ENCODE measurements at places on chromosomes 6 and 20.

- no peak for DNase-seq
Measured at GRCh38 chr6:29925727-29926412, 16.5 kb upstream of the HLA-A start.

DNA sequence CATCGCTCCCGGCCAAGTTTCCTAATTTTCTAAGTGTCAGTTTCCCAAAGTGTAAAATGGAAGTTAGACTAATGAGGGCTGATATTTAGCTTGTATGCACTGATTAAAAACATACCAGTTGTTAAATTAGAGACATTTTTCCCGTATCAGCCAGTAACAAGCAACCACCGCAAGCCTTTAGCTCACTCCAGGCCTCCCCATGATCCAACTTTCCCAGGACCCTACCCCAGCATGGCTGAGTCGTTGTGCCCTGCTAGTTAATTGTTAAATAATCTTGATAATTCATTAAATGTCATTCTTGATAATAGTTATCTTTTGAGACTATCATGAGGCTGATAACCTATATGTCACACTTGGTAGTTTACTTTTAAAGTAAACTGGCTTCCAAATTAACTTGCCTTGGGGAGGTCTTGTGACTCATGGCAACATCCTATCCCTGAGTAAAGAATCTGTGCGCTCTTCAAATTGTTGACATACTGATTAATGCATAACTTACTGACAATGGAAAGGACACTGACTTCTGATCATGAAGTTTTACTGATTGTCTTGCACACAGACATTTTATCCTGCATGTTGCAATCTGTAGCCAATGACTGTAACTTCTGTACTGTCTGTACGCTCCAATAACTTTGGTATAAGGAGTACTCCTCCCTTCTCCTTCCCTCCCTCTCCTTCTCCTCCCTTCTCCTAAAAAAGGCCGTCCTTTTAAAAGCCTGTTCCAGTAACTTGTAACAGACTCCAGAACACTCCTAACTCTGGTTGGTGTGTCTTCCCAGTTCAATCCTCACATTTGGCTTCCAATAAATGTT is 6.3 kb upstream of the GTF3C6 start:
- DNase-seq, result no peak

GRCh38 chr6:25150863-25151262 is 128.3 kb upstream of the CARMIL1 start:
- no peak for DNase-seq

- DNase-seq, result no peak
Measured at GRCh38 chr6:78830805-78831204, 36.5 kb upstream of the IRAK1BP1 start.

- DNase-seq, result no peak
Measured at GRCh38 chr6:8054276-8054675, 9.9 kb downstream of the BLOC1S5 start.

DNA sequence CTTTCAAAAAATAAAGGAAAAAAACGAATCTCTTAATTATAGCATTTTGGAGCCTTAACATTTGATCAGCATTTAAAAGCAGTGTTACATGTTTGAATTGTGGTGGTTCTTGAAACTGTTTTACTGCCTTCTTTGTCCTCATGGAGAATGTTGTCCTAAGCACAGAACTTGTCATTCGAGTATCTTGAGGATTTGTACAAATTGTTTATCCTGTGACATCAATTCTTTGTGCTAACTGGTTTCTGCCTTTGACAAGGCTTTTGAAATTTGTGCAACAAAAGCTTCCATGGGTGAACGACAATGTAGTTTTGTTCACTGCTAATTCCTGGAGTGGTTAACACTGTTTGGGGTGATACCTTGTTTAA is 130.8 kb downstream of the SCAF8 start:
- no peak for DNase-seq

GRCh38 chr6:21023210-21023609 is 489.0 kb downstream of the CDKAL1 start:
- no peak for DNase-seq

- no peak for DNase-seq
Measured at GRCh38 chr6:142874676-142875075, 70.3 kb downstream of the HIVEP2 start.

GRCh38 chr6:142013875-142014495 is 118.7 kb upstream of the GJE1 start:
- no peak for DNase-seq

GRCh38 chr20:41425180-41425884 is 58.7 kb upstream of the EMILIN3 start:
- no peak for DNase-seq

DNA sequence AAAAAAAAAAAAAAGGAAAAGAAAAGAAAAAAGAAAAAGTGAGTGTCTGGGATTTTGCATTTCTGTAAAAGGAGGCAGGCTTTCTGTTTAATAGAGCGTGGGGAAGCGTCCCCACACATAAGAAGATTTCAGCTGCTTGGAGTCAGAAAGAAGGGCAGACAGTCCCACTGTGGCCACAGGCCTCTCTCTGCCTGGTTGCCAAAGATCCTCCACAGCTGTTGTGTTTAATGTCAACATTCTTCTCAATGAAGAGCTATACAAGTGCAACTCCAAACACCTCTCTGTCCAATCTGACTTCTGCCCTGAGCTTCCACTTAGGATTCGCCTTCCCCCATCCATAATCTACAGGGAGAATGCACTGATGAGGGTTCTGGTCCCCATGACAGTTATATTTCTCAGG is 64.3 kb upstream of the MLN start:
- no peak for DNase-seq

- DNase-seq, result no peak
Measured at GRCh38 chr6:46291275-46291633, 120.5 kb upstream of the ENPP5 start.

DNA sequence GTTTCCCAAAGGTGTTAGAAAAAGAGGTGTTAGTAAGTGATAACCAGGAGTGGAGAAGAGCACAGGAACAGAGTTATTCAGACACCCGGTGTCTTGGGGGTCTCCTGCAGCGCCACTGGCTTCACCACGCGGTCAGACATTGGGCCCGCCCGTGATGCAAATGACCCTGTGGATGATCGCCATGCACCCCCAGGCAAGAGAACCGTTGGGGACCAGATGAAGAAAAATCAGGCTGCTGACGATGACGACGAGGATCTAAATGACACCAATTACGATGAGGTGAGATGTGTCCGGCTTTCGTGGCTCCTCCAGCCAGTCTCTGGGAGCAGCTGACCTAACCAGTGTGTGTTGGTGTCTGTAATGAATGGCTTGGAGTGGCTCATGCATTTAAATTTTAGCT is 2.0 kb downstream of the PRPF6 start:
- no peak for DNase-seq

DNA sequence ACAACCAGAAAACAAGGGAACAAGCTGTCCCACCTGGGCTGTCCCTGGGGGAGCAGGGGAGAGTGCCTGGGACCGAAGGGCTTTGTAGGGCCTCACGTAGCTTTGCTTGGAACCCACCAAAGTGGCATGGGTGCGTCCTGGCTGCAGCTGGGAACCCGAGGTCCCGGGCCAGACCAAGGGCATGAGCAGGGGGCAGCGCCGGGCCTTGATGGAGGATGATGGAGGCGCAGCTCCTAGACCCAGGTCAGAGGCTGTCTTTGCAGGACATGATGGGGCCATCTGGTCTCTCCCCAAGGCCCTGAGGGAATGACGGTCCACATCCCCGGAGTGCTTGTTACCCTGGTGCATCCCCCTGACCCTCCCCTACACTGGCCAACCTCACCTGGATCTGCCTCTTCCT is 7.6 kb upstream of the OSBPL2 start:
- DNase-seq, result no peak

DNA sequence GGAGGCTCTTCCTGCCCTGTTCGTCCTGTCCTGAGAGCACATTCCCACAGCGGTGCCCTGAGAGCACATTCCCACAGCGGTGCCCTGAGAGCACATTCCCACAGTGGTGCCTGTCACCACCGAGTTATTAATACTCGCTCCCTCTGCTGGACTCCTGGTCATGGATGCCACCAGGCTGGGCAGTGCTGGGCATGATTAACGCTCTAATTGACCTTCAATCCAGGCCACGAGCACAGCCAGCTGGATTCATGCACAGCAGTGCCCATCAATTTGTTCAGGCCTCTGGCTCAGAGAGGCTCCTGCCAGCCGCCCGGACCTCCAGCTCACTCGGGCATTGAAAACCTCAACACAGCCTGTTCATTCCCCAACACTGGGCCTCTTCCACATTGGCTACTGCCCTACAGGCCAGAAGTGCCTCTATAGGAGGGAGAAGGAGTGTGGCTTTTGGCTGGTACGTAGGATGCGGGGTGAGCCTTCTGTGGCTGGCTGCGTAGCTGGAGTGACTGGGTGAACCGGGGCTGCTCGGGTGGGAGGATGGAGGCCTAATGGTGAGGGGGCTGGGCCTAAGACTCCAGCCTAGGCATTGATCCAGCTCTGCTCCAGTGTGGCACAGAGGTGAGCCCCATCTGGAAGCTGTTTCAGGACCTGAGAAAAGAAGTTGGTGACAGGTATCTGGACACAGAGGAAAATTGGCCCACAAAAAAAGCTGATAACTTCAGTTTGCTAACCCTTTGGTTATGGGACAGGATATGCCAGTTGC is 9.3 kb downstream of the IP6K3 start:
- DNase-seq, result no peak

- DNase-seq, result no peak
Measured at GRCh38 chr20:48287021-48287494, 501.8 kb upstream of the SULF2 start.

GRCh38 chr6:82179415-82179814 is 68.1 kb downstream of the IBTK start:
- no peak for DNase-seq

GRCh38 chr6:102571236-102571908 is 1177.9 kb downstream of the GRIK2 start:
- DNase-seq, result no peak

DNA sequence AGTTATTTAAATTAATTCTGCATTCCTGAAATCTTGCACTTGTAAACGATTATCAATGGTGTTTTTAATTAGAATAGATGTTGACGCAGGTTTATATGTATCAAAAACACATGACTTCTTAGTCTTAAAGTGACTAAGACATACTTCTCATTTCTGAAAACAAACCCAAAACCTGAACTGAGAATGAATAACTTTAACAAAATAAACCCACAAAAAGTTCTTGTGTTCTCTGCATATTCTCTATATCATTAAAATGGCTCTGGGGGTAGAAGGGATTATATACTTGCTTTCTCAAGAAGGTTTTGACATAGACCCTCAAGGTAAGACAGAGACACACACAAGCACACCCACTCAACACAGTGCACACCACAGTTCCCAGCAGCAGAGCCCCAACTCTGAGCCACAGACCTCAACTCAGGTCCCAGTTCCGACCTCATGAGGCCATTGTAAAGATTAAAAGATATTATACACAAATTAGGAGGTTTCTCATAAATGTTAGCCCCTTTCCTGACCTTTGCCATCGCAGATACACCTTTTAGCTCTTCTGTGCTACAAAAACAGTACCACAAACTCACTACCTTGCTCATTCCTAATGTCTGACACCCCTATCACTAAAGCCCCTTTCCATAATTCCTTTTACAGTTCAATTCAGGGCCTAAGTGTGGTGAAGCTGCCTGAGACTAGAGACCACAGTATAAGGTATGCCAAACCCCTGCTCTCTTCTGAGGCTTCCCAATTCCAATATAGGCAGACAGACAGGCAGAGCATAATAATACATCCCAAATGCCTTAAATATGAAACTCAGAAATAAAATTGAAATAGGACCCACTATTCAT is 267.8 kb downstream of the PTPRK start:
- DNase-seq, result no peak

DNA sequence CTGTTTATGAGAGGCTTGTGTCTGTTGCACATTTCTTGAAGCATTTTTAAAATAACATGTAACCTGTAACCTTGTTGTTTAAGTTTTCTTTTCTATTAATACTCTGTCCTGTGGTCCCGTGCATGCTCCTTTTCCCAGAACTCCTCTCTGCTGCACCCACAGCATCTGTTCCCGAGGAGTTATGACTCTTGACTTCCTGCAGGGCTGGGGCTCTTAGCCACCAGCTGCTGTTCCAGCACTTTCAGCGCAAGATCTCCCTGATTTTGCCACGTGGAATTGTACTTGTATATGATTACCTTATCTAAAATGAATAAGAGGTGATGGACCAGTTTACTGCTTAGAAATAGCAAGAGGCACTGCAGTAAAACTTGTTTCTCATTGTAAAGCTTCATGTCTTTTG is 150.6 kb downstream of the QKI start:
- DNase-seq, result no peak

DNA sequence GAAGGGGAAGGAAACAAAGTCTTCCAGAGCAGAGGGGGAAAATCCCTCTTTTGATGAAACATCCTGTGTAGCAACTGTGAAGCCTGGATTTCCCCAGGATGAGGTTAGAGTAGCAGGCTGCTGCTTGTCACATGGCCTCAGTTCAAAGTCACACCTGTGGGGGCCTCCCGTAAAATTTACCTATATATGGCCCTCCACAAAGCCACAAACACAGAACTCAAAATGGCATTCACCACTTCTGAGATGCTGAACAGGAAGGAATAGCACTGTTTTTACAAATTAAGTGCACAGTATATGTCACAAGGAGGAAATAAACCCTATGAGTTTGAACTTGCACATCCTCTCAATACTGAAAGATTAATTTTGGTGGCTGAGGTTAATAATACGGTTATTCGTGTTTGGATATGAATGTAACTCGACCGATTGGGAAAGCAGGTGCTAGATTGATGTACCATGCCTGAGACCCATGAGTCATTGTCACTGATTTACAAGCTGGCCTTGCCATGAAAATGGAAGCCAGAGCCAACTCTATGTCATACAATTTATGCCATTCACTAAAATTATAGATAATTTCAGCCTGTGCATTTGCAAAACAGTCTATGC is 70.6 kb downstream of the SGK1 start:
- DNase-seq, result peak; percentile 48

- no peak for DNase-seq
Measured at GRCh38 chr20:51022227-51022802, 592 bp downstream of the KCNG1 start.

- no peak for DNase-seq
Measured at GRCh38 chr20:9359561-9360308, 154.7 kb upstream of the LAMP5 start.

DNA sequence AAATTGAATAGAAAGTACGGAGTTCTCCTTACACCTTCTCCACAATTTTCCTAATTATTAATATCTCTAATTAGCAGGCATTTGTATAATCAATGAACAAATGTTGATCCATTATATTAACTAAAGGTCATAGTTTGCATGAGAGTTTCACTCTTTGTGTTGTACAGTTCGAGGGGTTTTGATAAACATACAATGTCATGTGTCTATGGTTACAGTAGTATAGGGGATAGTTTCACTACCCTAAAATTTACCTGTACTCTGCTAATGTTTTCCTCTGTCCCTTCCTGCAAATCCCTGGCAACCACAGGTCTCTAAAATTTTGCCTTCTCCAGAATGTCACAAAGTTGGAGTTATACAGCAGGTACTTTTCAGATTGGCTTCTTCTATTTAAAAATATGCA is 1199.8 kb upstream of the GJE1 start:
- no peak for DNase-seq

DNA sequence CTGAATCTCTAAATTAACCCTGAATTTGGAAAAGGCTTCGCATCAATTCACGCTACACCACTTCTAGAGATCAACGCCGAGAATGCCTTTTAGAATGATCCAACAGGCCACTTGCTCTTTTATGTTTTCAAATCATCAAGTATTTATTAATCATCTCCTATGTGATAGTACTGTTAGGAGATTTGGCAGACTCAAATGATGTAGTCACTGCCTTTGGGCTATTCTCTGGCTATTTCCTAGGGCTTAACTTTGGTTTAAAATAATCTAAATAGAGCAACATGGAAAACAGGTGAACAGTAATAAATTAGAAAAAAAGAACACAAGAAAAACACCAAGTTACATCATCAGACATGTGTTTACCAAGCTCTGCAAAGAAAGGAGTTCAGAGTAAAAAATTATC is 140.3 kb downstream of the TENT5A start:
- DNase-seq, result no peak

Measured in activated T-cell treated with anti-CD3 and anti-CD28 coated beads for 4 hours (primary cell).